Astrocyte (in vitro differentiated cells and primary cell): ENCODE measurements at places on chromosomes 5 and 9. TPM values are rescaled to one million over a fixed set of nuclear protein-coding genes. Genes with fewer than 3 reads are reported as not detected.

CORO2A gene
- total RNA-seq, result 11.1 TPM in 2 replicates

C5orf46 gene
- total RNA-seq, result 22.6 and 32.3 TPM in 2 replicates

DNA sequence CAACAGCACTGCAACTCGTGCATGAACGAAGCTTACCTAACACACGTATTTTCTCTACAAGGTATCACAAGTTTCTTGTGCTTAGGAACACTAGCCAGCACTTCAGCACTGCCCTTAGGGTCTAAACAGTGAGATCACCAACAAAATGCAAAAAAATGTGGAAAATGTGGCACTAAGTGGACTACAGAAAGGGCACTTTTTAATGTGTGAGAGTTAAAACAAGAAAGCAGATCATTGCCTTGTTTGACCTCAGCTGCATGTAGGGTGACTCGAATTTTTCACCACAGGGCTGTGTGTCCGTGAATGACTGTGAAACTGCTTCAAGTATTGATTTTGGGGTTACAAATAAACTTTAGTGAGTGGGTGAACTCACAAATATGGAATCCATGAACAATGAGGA is 90.5 kb downstream of the MARCHF3 start:
- no peak for DNase-seq

- DNase-seq, result no peak
Observed at GRCh38 chr5:60943624-60944023, 1.2 kb downstream of the ERCC8 start.

- no peak for DNase-seq
Observed at GRCh38 chr5:526456-527088, 2.3 kb upstream of the SLC9A3 start.

DNA sequence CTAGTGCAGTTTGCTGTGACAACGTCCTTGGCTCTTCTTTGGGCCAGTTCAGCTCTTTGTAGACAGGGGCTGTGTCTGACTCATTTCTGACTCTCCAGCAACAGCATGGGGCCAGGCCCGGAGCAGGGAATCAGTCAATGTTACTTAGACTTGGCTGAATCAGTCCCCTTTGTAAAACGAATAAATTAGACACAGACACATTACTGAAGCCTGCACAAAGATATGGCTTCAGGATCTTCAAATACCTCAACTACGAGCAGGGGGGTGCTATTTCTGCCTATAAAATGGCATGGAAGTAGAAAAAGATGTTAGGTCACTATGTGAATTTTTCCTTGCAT is 204.7 kb downstream of the TTLL11 start:
- peak; percentile 88 for DNase-seq

GRCh38 chr5:96839071-96839592 is 31.4 kb upstream of the ERAP1 start:
- no peak for DNase-seq

DNA sequence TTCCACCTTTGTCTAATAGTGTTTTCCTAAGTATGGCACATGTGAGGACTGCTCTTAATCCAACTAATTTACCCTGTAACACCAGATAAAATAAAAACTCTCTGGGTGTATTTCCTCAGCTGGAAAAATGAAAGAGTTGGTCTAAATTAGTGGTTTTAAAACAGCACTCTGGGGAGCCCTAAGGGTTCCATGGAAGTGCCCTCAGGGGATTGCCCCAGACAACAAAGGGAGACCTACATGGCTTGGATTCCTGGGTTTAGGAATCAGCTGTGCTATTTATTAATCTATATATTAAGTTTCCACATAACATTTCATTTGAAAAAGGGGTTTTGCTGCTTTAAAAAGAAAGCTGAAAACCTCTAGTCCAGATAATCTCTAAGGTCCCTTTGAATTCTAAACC is 20.2 kb downstream of the ADAMTS6 start:
- no peak for DNase-seq

DNA sequence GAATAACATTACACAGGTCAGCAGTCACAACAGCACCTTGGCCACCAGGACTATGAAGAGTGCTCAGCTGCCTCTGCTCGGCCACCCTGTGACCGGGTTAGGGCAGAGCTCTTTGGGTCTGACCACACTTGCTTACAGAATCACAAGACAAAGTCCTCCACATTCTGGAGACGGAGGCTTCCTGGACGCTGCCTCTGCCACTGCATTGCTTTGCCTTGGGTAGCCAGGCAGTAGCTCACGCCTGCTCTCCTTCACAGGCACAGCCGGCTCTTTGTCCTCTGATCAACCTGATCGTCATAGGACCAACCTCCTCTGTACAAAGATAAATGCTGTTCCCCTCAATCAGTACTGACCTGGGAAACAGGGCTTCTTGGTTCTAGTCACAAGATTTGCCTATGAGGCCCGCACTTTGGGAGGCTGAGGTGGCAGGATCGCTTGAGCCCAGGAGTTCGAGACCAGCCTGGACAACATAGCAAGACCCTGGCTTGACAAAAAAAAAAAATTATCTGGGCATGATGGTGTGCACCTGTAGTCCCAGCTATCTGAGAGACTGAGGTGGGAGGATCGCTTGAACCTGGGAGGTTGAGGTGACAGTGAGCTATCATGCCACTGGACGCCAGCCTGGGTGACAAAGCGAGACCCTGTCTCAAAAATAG is 128.4 kb upstream of the IER5L start:
- DNase-seq, result no peak

SPINK5 gene
- total RNA-seq, result 0.62 and 1.3 TPM in 2 replicates

DNA sequence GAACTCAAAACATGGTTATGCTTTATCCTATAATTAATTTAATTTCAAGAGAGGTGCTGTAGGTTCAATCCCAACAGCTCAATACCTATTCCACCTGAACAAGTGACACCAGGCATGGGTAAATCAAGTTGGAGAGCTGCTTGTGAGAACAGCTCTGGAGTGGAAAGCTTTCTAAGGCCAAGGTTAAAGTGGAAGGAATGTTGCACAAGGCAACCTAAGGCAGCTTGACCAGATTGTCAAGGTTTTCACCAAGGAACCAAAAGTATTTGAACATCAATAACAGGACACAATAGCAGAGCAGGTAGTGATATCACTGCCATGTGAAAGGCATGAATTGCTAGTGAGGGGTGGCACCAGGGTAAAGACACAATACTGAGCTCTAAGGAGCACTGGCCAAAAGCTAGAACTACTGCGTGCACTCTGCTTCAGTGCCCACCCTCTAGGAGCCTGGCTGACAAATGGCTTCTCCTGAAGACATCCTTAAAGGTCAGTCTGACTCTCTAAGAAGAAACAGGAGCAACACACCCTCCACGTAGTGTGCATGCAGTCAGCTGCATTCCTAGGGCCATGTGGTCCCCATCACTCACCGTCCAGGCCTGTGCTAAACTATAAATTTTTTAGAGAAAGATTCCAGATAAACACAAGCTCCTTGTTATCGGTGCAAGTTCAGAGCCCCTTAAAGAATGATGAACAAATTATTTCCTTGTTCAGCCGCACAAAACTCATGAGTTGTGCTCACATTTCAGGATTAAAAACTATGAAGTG is 677.7 kb upstream of the KLF4 start:
- DNase-seq, result no peak

GRCh38 chr5:160507221-160507721 is 85.6 kb downstream of the PTTG1 start:
- peak; percentile 83 for DNase-seq

DNA sequence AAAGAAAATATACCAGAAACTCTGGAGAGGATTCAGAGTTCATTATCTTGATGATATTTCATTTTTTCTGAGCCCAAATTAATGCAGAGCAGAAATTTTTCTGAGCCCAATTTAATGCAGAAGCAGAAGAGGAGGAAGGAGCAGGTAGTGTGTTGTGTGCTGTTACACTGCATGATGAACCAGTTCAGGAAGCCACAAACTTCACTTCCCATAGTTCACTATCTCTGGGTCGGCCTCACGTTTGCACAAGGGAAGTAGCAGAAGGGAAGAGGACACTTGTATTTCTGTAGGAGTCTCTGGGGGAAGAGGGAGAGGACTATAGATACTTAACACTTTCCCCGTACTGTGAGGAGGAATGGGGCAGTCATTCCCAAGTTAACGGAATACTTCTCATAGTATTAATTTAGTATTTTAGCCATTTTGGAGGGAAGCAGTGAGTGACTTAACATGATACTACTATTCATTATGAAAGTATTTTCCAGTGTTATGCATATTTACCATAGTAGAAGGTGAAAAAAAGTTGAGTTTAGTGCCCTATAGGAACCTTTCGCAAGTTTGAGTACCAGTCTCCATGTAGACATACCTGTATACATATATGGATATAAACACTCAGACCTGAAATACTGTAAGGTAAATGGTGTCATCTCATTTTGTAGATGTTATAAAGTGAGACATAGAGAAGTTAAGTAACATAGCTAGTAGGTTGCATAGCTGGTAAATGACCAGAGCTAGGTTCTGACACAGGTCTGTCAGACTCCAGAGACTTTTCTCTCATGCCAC is 30.0 kb downstream of the XPA start:
- no peak for DNase-seq

DNM1 gene
- total RNA-seq, result 29.7 and 37.6 TPM in 2 replicates

GRCh38 chr5:168039566-168040248 is 251.7 kb upstream of the WWC1 start:
- DNase-seq, result no peak

GRCh38 chr9:124511891-124512805 is 4.9 kb upstream of the NR5A1 start:
- DNase-seq, result no peak

DNA sequence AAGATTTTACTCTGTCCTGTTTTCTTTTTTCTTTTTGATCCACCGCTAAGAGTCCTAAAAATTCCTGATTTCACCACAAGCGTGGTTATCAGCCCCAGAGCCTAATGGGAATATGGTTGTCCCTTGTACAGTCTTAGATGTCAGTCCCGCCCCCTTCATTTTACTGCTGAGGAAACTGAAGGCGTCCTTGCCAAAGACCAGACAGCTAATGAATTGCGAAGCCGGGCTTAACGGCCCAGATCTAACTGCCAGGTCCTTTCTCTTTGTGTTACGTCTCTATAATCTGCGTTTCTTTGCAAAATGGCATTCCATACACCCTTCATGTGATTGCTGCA is 497 bp downstream of the NSA2 start:
- DNase-seq, result peak; percentile 50

- DNase-seq, result no peak
Observed at GRCh38 chr9:36971935-36972488, 62.1 kb downstream of the PAX5 start.

- no peak for DNase-seq
Observed at GRCh38 chr9:134191455-134192209, 27.3 kb upstream of the RNU6ATAC start.

SLC23A1 gene
- not detected in 2 replicates for total RNA-seq

- no peak for DNase-seq
Observed at GRCh38 chr5:41509399-41510175, 814 bp downstream of the PLCXD3 start.

DNA sequence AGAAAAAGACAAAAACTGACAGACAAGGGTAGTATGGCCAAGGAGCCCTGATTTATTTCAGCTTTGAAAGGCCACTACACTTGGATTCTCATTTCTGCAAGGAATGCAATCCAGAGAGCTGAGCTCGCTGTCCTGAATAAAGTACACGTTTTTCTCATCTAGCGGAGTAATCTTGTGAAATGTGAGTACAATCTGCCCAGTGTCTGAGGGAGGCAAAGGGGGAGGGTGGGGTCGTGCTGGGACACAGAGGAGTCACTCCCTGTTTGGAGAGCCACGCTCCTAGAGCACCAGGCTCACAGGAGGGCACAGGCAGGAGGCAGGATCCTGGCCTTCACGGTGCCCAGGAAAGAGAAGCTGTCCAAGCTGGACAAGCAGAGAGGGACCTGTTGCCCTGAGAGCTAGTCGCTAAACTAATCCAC is 51.0 kb upstream of the IFNK start:
- DNase-seq, result no peak

ICE1 gene
- 40.3 and 44.8 TPM in 2 replicates for total RNA-seq

HAVCR2 gene
- total RNA-seq, result 7.4 and 10.0 TPM in 2 replicates

DNA sequence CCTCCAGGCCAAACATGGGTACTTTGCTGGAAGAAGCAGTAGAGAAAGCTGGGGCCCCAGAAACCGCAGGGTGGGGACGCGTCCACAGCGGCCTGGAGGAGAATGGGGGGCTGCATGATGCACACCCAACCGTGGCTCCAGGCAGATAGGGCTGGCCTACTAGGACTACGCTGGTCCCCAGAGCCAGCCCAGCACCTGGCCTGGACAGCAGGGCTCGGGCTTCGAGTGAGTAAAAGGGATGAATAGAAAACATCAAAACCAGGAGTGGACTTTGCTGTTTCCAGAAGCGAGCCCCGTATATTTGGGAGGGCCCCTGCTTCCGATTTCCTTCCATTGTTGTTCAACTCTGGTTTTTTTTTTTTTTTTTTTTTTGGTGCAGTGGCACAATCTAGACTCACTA is 30.7 kb downstream of the DBH start:
- no peak for DNase-seq

DNA sequence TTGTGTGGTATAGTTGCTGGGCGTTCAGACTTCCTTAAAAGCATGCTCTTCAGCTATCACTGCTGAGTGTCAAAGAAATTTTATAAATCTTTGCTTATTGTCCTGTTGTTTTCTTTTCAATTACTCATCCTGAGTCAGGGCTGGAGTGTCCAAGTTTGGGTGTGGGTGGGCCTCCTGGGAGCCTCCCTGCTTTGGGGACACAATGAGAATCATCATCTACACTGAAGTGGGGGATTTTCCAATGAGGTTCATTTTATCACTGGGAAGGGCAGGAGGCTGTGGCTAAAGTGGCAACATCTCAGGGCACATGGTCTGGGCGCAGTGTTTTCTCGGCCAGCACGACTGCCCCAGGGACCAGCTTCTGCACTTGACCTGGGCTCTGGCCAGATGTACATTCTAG is 19.5 kb downstream of the GFPT2 start:
- peak; percentile 85 for DNase-seq

- no peak for DNase-seq
Observed at GRCh38 chr9:31783491-31783890, 601.0 kb upstream of the ACO1 start.

DNA sequence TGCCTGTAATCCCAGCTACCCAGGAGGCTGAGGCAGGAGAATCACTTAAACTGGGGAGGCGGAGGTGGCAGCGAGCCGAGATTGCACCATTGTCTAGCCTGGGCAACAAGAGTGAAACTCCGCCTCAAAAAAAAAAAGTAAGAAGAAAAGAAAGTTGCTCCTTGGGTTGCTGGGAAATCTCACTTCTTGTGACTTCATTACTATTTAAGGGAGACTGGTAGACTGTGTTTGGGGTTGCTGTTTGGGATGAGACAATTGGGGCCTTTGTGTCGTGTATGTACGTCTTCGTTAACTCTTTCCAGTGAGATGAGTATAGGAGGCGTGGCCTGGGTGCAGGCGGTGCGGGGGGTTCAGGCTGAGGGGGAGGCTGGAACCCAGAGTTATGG is 11.6 kb downstream of the NDST1 start:
- no peak for DNase-seq

DNA sequence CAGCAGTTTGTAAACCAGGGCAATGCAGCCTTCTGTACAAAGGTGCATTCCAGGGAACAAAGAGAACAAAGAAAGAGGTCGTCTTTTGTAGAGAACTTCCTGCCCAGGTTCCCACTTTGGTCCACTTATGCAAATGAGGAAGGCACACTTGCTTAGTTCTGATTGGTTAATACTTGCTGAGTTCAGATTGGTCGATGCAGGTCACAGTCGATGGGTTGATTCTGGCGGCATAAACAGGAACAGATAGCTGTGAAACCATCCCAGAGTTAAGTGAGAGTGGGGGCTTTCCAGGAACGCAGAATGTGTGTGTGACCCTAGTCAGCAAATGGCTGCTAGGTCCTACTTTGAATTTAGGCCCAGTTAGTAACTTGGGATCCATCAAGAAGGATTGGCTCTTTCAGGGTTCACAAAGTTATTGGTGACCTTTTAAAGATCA is 1.8 kb upstream of the ADAMTS13 start:
- DNase-seq, result no peak
